ENCODE measurements at places on chromosomes 1 and 21. TPM values are rescaled to one million over a fixed set of nuclear protein-coding genes. Genes with fewer than 3 reads are reported as not detected.
A peak's percentile ranks its signal among the peaks of the same experiment; 100 is the strongest.

- DNase-seq = no peak
These were observed 37.8 kb upstream of the RRP15 start for GRCh38 chr1:218247339-218247738.

Gene RPS6KA1
- total RNA-seq = 331 TPM

Gene VSIG8
- not detected for total RNA-seq

DNA sequence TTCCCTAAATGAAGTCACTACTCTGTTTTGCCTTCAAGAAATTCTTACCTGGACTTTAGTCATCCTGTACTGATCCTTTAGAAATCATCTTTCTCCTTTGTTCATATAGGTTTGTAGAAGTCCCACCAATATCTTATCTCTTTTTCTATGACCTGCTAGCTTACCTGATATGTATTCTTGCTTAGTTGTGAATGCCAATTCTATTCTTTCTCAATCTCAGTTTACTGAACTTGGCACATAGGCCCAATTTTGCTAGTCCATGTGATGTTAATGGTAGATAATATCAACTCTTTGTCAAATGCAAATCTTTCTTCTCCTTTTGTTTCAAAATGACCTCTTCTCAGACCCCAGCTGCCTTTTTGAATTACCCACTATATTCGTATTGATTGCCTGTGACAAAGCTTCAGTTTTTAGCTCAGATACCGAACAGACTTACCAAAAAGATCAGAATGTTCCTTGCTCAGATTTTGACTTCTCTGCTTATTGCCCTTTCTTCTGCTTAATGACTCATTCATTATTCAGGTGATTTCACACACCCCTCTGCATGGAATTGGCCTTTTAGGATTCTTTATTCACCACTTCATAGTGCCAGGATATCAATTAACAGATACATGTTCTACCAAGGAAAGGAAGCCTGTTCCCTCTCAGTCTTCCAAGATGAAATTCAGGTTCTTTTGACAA lies 20.6 kb downstream of the IPO9 start:
- DNase-seq = no peak

Gene OPRD1
- total RNA-seq = 0.05 TPM

Gene GJA5
- total RNA-seq = not detected

- no peak for DNase-seq
These were observed 394.3 kb upstream of the ADGRL2 start for GRCh38 chr1:81406292-81406999.

- DNase-seq = no peak
These were observed 9.9 kb upstream of the GPR161 start for GRCh38 chr1:168146626-168147025.

Gene GJA8
- total RNA-seq = not detected

DNA sequence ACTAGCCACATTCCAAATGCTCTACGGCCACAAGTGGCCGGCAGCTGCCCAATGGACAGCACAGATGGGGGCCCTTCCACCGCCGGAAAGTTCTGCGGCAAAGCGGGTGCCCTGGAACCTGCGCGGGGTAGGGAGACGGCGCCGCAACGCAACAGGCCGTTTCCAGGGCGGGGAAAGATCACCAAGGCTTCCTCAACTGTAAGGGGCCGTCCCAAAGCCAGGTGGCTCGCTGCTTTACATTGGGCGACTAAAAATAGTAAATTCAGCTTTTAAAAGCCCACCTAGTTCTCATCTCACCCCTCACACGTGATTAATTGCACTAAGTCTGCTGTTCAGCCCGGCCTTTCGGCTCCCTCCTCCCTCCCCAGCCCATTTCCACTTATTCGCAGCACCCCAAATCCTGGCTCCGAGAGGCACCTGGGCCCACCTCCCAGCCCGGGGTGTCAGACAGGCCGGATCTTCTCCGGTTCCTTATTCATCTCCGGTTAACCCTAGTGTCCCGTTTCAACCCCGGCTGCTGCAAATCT lies 643 bp downstream of the CFAP298 start:
- DNase-seq = no peak

Gene PIK3R3
- 3.6 TPM for total RNA-seq

DNA sequence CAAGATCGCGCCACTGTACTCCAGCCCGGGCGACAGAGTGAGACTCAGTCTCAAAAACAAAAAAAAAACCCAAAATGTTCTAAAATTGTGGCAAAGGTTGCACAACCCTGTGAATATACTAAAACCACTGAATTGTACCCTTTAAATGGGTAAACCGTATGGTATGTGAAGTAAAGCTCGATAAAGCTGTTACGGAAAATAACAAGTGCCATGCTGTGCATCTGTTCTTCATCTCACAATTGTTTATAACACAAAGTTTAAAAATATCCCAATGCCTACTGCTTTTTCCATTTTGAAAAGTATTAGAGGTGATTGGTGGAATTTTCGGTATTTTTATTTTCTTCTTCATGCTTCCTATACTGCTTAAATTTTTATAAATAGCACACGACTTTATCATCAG lies 111.5 kb downstream of the ENAH start:
- no peak for DNase-seq

GRCh38 chr1:237340892-237341291 lies 298.9 kb downstream of the RYR2 start:
- DNase-seq = no peak

Gene ETV3L
- not detected for total RNA-seq

DNA sequence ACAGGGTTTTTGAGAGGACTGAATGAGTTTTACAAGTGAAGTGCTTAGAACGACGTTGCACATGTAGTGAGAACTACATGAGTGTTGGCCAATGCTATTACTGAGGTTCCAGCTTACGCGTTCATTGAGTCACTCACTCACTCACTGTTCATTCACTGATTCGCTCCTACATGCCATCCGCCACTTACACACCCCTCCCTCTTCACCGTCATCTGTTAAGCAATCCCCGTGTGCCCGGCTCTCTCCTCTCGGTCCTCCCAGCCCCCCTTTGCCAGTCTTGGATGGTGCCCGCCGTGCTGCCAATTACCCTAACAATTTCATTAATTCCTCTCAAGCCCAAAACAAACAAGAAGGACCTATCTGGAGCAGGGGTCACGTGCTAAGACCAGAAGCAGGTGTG lies 27.3 kb upstream of the EPHA2 start:
- no peak for DNase-seq

- DNase-seq = no peak
These were observed 3.5 kb upstream of the PADI1 start for GRCh38 chr1:17201201-17202021.

Gene KDF1
- not detected for total RNA-seq

- DNase-seq = no peak
These were observed 45.5 kb upstream of the GTF2B start for GRCh38 chr1:88936760-88937342.

DNA sequence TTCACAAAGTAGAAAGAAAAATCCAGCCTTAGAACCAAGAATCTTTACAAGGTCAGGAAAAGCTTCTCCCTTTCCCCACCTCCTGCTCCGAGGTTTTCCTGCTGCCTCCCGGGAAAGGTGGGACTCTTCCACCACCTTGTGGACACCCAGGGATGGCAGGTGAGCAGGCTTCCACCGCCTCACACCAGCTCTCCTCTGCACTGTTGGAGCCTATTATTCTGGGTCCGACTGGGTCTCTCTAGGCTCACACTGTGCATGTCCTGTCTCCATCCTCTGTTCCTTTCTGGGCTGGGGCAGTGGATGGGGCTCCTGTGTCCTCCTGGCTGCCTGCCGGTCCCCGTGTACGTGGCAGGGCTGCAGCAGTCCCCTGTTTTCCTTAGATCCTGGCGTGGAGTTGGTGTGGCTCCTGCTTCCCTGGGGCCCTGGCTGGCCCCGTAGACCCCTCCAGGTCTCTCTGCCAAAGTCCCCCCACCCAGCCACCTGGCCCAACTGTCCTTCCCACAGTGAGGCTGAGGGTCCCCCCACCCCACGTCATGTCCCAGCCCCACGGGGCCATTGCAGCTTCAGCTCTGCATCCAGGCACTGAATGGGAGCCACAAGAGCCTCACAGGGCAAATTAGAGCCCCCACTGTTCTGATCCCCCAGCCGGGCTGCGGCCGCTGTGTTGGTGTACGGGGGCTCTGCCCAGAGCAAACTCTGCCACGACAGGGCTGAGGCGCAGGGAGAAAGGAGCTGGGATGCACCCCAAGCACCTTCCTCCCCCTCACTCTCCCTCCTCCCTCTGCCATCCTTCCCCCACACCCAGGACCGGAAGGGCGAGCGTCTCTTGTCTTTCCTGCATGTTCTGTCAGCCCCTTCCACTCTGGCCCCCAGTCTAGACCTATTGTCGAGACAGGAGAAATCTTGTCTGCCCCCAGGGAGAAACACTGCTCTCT lies 3.3 kb upstream of the SLC45A1 start:
- no peak for DNase-seq

DNA sequence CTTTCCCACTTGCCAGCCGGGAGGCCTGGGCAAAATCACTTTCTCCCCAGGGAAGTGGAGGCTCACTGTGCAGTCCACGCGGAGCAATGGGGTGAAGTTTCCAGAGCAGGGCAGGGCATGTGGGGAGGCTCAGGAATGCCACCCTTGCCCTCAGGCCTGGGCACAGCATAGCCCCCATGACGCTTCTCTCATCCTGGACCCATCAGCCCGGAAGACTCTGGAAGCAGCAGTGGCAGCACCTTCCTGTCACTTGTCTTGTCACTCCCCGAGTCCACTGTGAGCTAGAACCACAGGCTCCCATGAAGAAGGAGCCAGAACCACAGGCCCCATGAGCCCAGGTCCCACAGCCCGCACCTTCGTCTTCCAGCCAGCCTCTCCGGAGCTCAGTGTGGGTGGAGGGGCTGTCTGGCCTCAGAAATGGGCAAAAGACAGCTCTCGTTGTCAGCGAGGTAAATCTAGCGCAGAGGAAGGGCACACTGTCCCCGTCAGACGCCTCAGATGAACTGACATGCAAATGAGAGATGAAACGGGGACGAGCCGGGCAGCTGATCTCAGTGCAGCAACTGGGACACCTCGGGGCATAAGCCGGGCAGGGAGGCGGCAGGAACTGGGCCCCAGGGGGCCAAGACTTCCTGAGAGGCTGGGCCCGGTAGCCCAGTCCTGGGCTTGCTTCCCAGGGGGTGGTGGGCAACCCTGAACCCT lies 6.1 kb downstream of the PDE9A start:
- no peak for DNase-seq

GRCh38 chr1:205484985-205485967 lies 19.2 kb upstream of the CDK18 start:
- peak; percentile 66 for DNase-seq

Gene OR14K1
- not detected for total RNA-seq

Gene SLC25A34
- total RNA-seq = 1.8 TPM

Gene FOXO6
- not detected for total RNA-seq

GRCh38 chr1:118097622-118098348 lies 87.2 kb downstream of the SPAG17 start:
- no peak for DNase-seq

Gene TMEM200B
- total RNA-seq = 0.56 TPM

GRCh38 chr1:47576758-47577115 lies 138.9 kb downstream of the FOXD2 start:
- no peak for DNase-seq

GRCh38 chr1:2976180-2976562 lies 45.1 kb upstream of the ACTRT2 start:
- no peak for DNase-seq

DNA sequence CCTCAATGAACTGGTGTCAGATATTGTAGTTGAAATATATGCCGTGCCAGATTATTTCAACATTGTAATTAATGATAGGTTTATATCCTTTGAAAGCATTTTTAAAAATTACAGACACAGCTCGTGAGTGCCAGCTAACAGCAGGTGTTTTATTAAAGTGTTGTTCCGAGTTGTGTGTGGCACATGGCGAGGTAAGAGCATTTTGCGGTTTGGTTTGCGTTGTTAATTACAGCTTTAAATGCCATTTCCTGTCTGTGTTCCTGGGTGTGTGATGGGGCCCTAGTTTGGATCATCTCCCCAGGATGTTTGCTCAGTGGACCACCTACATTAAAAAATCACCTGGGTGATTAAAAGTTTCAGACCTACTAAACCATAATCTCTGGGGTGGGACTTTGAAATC lies 97.4 kb downstream of the PRDM2 start:
- no peak for DNase-seq

Gene TRIM63
- not detected for total RNA-seq

DNA sequence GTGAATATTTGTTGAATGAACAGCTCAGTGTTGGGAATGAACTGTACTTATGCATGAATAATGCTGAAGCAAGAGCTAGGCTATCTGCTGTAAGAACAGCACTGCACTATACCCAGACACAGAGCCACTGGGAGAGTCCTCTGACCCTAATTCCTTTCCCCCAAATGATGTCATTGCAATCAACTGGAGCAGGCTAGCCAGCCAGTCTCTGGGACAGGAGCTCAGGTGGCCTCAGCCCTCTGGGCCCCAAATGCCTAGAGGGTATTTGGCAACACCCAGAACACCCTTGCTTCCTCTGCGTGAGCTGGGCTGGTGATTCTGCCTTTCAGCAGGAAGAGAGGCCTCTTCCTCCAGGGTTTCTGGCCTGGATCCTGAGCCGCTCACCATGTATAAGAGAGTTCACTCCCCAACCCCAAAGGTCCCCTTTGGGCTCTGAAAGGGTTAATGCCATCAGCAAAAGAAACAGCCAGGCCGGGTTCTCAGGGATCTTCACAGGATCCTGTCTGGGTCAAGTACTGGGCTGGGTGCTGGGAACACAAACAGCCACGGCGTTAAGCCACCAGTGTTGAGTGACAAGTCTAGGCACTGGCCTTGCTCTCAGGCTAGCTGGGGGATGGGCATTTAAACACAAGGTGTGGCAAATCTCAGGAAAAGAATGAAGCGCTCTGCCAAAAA lies 3.7 kb upstream of the PADI4 start:
- DNase-seq = no peak

Measured in activated T-helper 1 cell treated with anti-CD3 and anti-CD28 coated beads, Interleukin-12 subunit alpha, Interleukin-12 subunit beta, Interleukin-2, Interleukin-4 antibody, amounts not matched to agents 30 ng/mL and 10 ng/mL and 1 ng/mL, durations not matched to agents 14 hours and 24 hours and 36 hours (primary cell).